ENCODE measurements at places on chromosomes 3 and 15.

DNA sequence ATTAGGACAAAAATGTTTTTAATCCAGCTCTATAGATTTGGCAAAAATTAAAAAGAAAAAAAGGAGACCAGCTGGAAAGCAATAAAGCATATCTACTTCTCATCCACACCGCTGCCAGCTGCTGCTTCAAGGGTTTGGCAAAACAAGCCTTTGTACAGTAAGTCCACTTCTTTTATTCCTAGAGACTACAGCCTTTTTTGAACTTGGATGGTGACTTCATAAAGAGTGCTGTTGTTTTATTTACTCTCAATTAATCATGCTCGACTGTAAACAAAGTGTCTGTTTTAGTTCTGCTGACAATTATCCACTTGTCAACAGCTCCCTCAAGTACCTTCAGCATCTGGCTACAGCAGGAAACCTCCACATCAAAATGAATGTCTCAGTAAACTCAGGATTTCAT, 12.3 kb upstream of the FOXB1 start:
- no peak for DNase-seq

DNA sequence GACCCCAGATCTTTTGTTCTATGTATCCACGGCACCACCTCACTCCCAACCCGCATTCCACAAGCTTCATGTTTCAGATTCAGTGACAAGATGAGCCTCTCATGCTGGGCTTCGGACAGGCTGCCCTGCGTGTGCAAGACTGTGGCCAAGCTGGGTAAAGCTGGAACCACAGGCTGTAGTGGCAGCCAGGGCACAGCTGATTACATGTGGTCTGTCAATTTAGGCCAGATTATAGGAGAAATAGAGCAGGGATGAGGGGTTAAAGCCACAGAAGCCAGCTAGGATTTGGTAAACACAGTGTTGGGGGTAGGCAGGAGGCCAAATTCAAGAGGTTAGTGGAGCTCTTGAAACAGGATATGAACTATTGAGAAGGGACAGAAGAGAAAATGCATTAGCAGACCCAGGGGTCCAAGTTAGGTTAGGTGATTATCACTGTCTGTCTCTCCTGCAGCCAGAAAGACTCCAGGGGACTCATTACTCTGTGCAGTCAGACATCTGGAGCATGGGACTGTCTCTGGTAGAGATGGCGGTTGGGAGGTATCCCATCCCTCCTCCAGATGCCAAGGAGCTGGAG, 12.9 kb downstream of the SNAPC5 start:
- DNase-seq: no peak

DNA sequence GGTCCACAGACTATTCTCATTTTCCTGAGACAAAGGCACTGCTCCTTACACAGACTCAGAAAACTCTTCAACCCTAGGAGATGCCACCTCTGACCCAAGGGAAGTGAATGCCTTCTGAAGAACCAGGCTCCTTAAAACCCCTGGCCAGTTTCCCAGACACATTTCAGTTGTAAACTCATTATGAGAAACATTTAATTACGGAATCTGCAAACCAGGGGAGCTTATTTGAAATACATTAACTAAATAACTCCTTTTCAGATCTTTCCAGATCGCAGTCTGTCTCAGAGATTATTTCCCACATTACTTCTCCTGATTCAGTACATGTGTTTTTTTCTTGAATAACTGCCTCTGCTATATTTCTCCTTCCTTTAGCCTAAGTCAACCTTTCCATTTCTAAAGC, 17.6 kb downstream of the MYO5A start:
- DNase-seq: no peak

- no peak for DNase-seq
Observed at GRCh38 chr3:38318766-38319671, 27.6 kb upstream of the XYLB start.

GRCh38 chr3:180123928-180124327, 87.2 kb upstream of the PEX5L start:
- no peak for DNase-seq

GRCh38 chr15:52682781-52683180, 3.6 kb upstream of the ATOSA start:
- DNase-seq: no peak

GRCh38 chr3:66907136-66907535, 91.0 kb upstream of the KBTBD8 start:
- DNase-seq: no peak

DNA sequence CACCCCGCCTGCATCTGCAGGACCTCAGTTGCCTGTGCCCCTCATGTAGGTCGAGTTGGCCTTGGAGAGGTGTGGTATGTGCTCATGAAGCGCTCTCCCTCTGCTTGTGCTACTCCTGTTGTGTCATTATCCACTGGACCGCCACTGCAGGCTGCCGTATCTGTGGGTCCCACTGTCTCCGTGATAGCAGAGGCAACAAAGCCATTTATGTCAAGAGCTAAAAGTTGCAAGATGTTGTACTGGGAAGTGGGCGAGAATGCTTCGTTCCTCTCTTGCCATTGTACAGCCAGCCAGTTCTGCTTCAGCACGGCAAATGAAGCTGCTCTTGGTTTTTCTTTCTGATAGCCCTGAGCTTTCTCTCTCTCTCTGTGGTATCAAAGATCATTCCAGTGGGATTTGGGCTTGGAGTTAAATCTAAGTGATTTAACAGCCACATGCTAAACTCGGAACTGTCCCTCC, 89.0 kb downstream of the TMEM212 start:
- DNase-seq: no peak

DNA sequence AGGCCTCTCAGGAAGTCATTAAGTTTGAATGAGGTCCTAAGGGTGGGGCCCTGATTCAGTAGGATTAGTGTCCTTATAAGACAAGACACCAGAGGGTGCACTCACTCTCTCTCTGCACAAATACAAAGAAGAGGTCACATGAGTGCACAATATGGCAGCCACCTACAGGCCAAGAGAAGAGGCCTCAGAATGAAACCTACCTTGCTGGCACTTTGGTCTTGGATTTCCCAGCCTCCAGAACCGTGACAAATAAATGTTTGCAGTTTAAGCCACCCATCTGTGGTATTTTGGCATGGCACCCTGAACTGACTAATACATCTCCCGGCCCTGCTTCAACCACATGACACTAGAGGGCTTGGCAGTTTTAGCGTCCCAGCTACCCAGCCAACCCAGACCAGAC, 73.9 kb upstream of the CHRNB4 start:
- DNase-seq: no peak

- no peak for DNase-seq
Observed at GRCh38 chr3:52688266-52688665, 2.4 kb downstream of the GNL3 start.

GRCh38 chr3:184218814-184219213, 10.6 kb upstream of the VWA5B2 start:
- no peak for DNase-seq

DNA sequence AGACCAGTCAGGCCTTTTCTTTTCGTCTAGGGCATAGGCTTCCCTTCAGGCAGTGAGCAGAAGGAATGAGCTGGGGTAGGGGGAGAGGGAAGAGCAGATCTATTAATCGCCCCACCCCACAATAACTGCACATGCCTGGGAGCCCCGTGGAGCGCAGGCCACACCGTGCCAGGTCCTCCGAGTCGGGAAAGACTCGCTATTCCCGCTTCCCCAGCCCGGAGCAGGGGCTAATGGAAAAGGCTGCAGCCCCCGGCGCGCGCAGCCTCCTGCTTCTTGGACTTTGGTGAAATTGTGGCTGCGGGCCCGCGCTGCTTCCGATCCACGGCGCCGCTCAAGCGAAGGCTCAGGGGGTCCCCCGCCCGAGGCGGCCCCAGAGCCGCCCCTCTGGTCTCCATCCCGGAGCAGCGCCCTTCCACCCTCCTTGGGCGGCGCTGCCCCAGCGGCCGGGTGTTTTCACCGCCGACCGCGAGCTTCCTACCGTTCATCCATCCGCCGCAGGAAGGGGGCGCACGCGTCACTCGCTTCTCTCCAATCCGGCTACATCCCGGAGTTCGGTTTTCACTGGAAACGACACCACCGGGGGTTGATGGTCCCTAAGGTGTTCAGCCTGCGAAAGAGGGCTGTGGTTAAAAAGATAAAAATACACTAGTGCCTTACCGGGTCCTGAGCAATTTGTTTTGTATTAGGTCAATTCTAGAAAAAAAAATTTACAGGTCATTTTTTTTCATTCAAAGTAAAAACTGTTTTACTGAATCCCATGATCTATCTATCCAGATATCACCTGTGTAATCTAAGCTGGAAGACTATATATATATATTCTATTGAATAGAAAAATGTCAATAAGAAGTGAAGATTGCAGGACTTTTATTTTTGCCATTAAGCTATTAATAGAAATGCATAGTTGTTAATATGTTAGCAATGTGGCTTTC, 4.4 kb upstream of the SYNM start:
- peak; percentile 48 for DNase-seq

- no peak for DNase-seq
Observed at GRCh38 chr3:20197775-20198174, 11.8 kb upstream of the SGO1 start.

GRCh38 chr3:100043271-100043670, 71.0 kb downstream of the FILIP1L start:
- DNase-seq: no peak

DNA sequence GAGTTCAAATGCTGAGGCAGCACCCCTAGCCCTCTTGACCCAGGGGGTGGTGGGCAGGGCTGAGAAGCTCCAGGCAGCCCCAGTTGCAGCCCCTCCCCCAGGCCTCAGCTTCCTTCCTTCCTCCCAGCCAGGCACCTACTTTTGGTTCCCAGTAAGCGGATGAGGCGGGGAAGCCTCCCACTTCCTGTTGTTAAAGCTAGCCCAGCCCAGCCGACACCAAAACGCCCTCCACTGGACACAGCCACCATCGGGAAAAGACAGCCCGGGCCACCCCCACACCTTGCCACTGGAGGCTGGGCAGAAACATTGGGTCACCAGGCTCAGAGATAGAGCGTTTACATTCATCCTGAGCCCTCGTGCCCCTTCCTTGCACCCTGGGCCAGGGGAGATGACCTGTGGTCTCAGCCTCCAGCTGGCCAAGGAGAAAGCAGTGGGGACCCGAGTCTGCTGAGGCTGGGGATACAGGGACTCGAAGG, 3.5 kb downstream of the DUSP7 start:
- DNase-seq: peak; percentile 73

DNA sequence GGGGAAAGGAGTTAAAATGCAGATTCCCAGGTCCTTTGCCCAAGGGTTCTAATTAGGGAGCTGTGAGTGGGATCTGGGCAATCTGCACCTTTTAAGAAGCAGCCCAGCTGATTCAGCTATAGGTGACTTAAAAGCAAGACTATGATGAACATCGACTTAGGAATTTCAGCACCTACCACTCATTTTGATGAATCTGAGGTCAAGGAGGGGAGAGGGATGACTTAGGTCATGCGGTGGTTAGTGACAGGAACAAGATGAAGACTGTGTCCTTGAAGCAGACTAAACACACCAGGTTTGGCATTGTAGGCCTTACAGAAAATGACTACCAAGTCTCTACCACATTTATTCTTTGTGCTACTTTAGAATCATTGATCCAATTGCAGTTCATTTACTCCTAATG, 196.3 kb downstream of the DTWD1 start:
- DNase-seq: no peak

- no peak for DNase-seq
Observed at GRCh38 chr15:47066392-47066791, 650.9 kb upstream of the SEMA6D start.

GRCh38 chr3:183812761-183813445, 12.5 kb downstream of the MAP6D1 start:
- no peak for DNase-seq

DNA sequence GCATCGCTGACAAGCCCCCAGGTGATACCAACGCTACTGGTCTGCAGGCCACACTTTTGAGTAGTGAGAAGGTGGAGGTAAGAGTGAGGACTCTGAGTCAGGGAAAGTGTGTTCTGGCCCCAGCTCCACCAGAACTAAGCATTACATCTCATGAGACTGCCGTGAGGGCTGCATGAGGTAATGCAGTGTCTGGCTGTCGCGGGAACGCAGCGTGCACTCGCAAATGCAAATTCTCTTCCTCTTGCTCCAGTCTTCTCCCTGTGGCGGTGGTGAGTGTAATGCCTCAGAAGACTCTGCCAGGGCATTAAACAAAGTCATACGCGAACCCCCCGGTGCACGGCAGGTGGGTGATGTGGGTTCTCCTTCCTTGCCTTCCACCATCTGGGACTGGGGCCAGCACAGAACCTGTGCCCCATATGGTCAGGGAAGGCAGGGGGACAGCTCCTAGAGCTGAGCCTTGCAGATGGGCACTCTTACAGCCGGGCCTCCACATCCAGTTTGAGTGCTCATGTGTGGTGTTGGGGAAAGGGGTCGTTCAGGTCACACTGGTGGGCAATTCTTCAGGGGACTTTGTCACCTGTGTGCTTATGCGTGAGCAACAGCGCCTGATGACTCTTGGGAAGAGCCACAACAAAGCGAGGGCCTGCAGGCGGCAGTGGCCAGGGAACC, 175.8 kb downstream of the XXYLT1 start:
- no peak for DNase-seq

DNA sequence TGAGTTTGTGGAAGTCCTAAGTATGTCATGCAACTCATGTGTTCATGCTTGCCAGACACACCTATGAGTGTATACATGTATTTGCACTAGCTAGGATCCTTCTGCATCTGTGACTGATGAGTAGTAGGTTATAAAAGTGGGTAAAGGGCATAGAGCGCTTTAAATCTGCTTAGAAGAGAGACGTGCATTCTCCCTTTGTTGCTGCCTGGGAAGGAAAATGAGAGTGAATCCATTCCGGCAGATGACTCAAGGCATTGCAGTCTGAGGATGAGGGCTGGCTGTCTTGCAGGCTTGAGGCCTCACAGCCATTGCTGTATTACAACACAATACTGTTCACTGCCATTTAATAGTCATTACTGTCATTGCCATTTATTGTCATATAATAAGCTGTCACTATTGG, 120.8 kb upstream of the UMPS start:
- no peak for DNase-seq

- DNase-seq: no peak
Observed at GRCh38 chr3:193971261-193971751, 164.6 kb upstream of the HES1 start.

DNA sequence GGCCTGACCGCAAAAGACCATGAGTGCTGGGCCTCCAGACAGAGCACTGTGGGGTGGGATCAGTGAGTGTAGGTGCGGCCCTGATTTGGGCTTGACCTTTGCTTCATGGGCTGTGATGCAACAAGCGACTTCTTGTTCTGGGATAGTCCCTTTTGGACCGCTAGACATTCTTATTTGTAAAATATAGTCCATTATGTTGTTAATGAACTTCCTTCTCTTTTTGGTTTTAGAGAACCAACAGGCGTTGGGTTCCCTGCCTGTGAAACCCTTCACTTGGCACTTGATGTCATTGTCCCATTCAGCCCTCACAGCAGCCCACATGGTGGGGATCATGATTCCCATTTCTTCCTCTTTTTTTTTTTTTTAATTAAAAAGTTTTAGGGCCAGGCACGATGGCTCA, 15.8 kb upstream of the TRH start:
- no peak for DNase-seq

- no peak for DNase-seq
Observed at GRCh38 chr15:50259276-50259675, 6.2 kb downstream of the HDC start.

Measured in CD4-positive, alpha-beta T cell treated with Interleukin-6 for 4 hours (primary cell).